ENCODE measurements at places on chromosomes 16 and 17.

DNA sequence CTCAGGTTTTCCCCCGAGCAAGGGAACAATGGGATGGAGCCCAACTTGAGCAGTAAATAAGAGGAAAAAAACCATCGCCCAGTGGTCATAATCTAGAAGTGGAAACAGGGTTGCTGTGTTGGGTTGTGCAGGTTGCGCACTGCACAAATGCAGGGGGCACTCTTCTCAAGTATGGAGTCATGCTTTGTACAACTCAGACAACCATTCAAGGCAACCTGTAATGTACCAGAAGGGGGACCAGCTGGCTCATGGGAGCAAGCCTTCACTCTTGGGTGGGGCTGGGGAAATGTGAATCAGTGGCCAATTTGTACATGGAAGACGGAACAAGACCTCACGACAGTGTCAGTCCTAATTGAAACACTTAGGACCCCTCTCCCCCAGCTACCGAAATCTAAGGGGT, 23.9 kb upstream of the LITAF start:
- DNase-seq, result no peak

- DNase-seq, result peak; percentile 53
Measured at GRCh38 chr16:3131755-3132377, 3.0 kb upstream of the ZNF213 start.

- no peak for DNase-seq
Measured at GRCh38 chr17:13753771-13754170, 152.0 kb upstream of the HS3ST3A1 start.

DNA sequence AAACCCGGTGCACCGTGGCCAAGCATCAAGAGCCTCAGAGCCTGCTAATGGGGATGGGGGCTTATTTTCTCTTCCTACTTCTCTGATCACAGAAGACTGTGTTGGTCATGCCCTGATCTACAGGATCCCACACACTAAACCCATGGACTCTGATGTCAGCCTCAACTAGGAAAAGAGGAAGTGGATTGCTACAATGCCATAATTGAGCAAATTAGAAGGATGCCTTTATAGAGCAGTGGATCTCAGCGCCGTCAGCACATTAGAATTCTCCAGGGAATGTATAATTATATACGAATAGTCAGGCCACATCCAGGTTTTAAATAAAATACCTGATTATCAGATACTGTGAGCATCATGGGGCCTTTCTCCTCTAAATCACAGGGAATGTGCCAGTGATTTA, 64.8 kb downstream of the VAT1L start:
- DNase-seq, result no peak

DNA sequence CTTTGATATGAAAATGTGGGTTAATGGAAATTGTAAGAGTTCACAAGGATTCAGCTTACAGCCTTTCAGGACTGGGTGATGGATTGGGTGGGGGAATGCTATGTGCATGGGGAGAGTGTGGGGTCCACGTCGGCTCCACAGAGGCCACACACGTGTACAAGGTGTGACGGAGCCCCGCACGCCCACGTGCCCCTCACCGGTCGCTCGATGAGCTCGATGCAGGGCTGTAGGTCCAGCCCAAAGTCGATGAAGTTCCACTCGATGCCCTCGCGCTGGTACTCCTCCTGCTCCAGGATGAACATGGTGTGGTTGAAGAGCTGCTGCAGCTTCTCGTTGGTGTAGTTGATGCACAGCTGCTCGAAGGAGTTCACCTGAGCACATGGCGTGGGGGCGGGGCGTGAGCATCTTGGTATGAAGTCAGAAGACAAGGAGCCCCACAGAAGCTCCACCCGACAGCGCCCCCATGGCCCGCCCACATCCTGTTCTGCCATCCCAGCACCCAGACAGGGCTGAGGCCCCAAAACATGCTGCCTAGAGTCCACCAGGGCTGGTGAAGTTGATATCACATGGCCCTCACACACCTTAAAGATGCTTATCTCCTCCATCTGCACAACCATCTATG, 99.1 kb downstream of the MYH11 start:
- no peak for DNase-seq

DNA sequence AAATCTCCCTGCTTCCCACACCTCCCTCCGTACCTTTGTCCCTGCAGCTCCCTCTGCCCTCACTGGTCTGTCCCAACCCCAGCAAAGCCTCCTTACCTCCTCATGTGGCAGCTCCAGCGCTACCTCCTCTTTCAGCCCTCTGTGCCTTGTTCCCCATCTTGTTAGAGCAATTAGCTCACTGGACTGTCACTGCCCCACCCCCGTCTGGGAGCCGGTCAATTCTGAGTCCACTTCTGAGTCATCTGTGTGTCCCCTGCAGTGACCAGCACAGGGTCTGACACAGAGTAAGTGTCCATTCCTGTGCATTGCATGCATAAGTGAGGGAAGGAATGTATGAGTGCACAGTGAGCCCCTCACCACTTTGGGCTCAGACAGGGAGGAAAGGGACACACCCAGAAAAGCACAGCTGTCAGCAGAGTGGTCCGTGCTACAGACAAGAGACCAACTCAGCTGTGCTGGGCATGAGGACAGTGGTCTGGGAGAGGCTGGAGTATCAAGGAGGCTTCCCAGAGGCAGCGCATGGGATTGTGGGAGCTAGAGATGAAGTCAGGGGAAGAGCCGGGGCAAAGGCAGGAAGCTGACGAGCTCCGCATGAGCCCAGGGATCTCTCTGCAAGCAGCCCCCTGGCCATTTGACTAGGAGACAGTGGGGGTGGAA, 45.9 kb downstream of the PITPNM3 start:
- DNase-seq, result no peak

- no peak for DNase-seq
Measured at GRCh38 chr16:21580807-21581206, 18.6 kb upstream of the METTL9 start.

DNA sequence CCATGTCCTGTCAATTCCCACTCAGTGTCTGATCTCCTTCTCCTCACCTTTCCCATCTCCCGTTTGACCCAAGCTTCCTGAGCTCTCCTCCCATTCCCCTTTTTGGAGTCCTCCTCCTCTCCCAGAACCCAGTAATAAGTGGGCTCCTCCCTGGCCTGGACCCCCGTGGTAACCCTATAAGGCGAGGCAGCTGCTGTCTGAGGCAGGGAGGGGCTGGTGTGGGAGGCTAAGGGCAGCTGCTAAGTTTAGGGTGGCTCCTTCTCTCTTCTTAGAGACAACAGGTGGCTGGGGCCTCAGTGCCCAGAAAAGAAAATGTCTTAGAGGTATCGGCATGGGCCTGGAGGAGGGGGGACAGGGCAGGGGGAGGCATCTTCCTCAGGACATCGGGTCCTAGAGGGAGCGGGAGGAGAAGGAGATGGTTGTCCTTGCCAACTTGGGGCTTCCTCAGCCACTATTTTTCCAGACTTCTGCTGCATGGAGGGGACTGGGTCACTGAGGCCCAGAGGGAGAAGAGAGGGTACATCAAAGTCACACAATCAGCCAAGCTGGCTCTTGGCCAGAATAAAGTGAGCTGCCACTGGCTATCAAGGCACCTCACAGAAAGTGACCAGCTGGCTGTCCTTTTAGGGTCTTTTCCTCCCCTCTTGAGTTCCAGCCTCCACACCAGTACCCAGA, 1.9 kb upstream of the TBC1D10B start:
- DNase-seq, result no peak

GRCh38 chr16:57061084-57061905, 31.1 kb upstream of the CPNE2 start:
- no peak for DNase-seq

GRCh38 chr17:77354420-77354669, 213.6 kb downstream of the SEC14L1 start:
- no peak for DNase-seq

GRCh38 chr17:16942141-16943031, 29.5 kb downstream of the TNFRSF13B start:
- no peak for DNase-seq

DNA sequence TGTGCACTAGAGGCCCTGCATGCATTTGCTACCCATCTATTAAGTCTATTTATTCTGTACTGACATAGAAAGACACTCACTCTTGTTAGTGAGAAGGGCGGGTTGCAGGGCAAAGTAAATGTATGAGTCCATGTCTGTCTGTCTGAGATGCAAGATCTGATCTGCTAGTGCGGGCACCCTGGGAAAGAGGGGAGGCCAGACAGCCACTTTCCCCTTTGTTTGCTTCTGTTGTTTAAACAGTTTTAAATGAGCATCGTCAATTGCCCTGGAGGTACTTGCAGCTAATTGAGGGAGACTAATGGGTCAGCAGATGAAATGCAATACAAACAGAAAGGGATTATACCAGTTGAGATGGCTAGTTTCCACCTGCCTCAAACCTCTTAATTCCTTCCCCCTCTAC, 24.9 kb downstream of the SCNN1G start:
- no peak for DNase-seq

DNA sequence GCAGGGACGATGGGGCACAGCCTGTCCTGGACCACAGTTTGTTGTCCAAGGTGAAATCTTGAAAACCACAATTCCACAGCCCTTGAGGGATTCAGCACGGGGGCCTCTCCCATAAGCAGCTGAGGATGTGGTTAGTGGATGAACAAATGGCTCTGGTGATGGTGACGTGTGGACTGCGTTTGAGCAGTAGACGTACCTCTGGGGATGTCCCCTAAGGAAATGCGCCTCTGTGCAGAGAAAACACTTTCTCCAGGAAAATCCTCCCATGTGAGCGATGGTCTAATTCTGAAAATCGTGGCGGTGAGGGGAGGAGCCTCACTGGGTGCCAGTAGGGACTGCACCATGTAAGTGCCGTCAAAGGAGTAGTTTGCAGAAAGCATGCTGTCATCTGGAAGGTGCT, 2.7 kb upstream of the SEPTIN12 start:
- no peak for DNase-seq

DNA sequence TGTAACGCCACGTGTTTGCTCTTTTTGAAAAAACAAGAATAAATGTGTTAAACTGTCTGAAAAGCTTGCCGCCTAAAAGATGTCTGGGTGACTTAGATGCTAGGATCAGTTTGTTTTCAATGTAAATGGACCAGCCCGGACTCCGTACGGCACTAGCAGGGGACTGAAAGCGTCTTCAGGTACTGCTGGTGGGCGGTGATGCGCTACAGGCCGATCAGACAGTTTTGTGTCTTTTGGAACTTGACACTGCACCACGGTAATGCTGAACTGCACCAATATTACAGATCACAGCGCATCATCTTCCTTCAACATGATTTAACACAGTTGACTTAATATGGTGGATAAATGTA, 727 bp upstream of the MBTPS1 start:
- peak; percentile 50 for DNase-seq

DNA sequence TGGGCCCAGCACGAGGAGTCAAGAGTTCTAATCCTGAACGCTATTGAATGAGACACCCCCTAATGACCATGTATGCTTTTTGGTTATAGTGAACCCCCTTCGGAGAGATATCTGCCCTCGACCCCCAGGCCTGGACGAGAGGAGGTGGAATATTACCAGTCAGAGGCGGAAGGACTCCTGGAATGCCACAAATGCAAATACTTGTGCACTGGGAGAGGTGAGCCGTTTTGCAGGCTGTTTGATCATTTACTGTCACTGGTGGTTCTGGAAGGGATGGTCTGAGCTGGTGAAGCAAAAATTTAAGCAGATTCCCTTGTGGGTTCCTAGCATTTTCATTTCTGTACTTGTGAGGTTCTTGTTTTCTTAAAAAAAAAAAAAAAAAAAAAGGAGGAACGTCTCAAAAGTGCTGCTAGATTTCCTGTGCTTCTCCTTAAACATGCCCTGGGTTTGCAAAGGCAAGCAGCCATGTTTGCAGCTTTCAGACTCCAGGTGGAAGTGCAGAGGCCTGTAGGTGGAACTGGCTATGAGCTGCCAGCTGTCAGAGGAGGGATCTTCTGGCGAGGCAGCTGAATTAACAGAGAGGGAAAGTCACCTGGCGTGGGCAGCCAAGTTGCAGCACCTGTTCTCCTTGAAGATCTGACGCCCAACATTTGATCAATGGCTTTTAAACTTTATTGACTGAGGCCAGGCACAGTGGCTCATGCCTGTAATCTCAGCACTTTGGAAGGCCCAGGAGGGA, 3.5 kb downstream of the MARVELD3 start:
- DNase-seq, result no peak

GRCh38 chr16:83971165-83972130, 3.4 kb downstream of the NECAB2 start:
- no peak for DNase-seq

DNA sequence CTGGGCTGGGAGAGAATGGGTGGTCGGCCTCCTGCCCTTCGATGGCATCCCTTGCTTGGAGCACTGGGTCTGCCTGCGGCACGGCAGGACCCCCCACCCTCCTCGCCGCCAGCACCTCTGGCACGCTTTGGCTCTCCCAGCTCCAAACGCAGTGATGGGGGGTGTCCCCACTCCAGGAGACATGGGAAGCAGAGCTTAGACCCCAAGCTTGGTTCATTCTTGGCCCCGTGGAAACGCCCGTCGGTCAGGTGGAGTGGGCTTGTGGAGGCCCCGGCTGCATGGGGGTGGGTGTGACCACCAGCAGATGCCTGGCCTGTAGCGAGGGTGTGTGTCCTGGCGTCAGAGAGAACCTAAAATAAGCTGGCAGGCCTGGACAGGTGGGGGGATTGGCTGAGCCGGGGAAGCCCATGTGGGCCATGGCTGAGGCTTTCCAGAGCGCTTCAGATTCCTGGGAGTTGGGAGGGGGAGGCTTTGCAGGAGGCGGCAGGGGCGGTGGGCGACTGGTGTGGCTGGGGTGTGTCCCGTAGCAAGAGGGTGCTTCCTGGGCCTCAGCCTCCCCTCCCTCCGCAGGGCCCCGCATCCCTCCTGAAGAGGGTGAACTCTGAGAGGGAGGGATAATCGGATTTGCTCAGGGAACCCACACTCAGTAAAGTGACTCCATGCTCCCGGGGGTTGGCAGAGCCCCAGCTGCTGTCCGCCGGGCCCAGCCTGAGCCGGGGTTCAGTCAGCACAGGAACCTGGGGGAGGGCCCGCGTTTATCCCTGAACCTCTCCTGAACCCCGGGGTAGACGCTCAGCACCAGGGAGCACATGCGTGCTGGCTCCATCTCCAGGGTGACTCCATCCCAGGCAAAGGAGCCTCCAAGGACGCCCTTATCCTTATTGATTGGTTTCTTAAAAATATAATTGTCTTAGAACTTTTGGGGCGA, 3.4 kb downstream of the CACNA1H start:
- DNase-seq, result no peak

DNA sequence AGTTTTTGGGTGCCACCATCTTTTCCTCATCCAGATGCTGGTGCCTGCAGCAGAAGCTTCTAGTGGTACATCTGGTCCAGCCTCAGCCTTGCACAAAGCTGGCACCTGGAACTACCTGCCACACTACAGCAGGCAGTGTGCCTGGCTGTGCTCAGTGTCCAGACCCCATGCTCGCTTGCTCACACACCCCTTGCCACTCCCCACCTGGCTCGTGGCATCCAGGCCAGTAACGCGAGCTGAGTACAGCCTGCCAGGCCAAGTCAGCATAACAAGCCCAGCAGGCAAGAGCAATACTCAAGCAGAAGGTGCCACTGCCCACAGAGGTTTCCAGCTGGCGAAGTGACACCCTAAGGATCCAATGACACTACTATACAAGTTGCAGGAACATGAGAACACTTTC, 29.7 kb upstream of the KIF2B start:
- no peak for DNase-seq

GRCh38 chr17:51188271-51188833, 22.1 kb downstream of the NME2 start:
- DNase-seq, result no peak

DNA sequence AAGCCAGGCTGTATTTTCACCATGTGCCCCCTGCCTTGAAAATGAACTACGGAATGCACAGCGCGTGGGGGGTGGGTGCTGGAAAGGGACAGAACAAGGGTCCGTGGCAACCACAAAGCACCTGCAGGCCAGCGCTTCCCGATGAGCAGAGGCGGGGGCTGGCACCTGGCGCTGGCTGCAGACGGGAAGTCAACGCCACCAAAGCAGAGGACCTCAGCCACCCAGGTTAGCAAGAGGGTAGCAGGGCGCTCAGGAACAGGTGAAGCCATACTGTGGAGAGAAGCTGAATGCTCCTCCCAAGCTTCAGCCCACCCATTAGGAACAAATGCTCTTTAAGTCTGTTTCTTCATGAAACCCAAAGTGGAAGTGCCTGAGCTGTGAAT, 64.7 kb downstream of the KLHDC4 start:
- no peak for DNase-seq

Data from stimulated activated CD4-positive, alpha-beta T cell treated with anti-CD3 and anti-CD28 coated beads, Interleukin-2, amount 100 ng/mL, for 24 hours (primary cell).